HAP-1 (cell line): ENCODE measurements at places on chromosomes 1 and 21.

DNA sequence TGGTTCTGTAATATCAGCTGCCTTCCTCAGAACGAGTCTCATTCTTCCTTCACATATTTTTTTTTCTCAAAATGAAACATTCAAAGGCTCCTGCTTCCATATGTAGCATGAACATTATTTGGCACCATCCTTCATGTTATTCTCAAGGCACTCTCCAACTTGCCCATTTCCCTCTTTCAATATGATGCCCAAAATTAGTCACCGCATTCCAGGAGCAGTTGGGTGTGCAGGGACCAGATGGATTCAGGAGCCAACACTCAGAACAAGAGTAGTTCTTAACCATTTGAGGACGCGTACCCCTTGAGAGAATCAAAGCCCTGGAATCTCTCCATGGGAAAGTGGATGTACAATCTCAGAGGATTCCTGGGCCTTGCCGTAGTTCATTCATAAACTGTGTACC is 50.3 kb downstream of the KCNK1 start:
- DNase-seq = no peak

GRCh38 chr1:231107600-231108326 is 54.1 kb upstream of the TRIM67 start:
- DNase-seq = no peak

DNA sequence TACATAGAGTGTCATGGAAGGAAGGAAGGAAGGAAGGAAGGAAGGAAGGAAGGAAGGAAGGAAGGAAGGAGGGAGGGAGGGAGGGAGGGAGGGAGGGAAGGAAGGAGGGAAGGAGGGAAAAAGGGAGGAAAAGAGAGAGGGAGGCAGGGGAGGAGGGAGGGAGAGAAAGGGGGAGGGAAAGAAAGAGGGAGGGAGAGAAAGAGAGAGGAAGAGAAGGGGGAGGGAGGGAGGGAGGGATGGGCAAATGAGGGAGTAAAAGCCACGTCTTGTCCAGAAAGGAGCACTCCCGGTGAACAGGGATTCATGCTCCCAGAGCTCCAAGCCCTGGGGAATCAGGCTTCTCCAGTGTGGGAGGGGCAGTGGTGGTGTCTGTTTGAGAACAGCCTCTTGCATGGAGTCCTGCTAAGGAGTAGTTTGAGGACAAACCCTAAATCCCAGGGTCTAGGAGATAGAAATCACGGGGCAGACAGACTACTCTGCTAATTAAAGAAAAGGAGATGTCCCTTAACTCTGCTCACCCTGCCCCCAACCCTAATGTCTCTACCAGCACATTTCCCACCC is 71.6 kb downstream of the TAS1R2 start:
- no peak for DNase-seq

DNA sequence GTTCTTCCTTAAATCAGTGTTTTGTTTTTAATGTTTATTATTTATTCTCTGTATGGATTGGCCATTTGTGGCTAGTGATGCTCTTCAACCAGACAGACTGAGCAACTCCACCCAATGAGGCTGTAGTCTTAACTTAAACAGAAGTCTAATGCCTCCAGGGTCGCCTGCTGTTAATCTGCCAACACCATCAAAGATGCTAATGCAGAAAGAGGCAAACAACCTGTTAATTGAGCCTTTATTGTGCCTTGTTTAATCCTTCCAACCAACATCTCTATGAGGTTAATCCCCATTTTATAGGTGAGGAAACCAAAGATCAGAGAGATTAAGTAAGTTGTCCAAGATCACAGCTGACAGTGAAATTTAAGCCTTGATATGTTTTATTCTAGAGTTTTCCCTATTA is 79.4 kb upstream of the SSX2IP start:
- DNase-seq = peak; percentile 52

DNA sequence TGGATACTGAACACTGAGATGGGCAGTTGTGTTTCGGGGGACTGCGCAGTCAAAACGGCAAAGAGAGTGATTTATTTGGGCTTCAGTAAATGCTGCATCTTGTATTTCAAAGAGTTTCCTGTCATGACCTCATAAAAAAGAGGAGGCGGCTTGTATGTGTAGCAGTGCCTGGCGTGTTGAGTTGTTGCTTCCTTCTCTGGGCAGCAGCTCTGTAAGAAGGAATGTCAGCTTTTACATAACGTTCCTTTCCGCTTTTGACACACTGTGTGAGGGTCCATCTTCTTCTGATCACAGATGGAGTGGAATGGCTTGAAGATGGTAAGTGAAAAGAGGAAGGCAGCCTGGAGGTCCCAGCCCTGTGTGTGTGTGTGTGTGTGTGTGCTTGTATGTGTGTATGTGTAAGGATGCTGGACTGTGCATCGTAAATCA is 941 bp downstream of the ELAVL4 start:
- no peak for DNase-seq

GRCh38 chr1:244050835-244051444 is at the start of gene ZBTB18:
ZBTB18 (plus strand) TSS chr1:244051283; CDS start chr1:244051432, 149 bp downstream.
- DNase-seq = no peak

- DNase-seq = no peak
These were observed 187.1 kb downstream of the LMO4 start for GRCh38 chr1:87515781-87516180.
